SJCRH30 (cell line): ENCODE measurements at places on chromosomes 3 and 15.

- no peak overlapping the region for H3K27ac ChIP-seq
- H3K4me3 ChIP-seq = no peak overlapping the region
- H3K27me3 ChIP-seq = no peaks in the 10 kb centered on the region
- no peaks in the 10 kb centered on the region for H3K4me1 ChIP-seq
Observed at GRCh38 chr3:16550305-16550675, 36.8 kb upstream of the RFTN1 start.

DNA sequence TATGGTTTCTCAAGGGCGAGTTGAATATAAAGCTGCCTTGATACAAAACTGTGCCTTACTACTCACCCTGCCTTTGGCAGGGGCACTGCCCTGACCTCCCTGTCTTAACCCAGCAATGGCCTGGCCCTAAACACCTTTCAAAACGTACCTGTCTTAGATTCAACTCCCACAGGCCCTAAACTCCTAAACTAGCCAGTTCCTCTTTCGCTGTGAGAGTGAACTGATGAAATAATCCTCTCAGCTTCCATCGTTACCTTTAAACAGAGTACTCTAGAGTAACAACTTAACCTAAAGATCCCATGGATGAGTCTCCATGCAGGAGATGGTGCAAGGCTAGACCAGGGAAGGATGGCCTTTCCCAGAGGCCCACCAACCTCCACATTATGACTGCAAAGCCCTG lies 133.0 kb upstream of the THBS1 start:
- no peak overlapping the region for H3K4me3 ChIP-seq
- DNase-seq = no peak
- H3K4me1 ChIP-seq = no peaks in the 10 kb centered on the region
- H3K27me3 ChIP-seq = no peaks in the 10 kb centered on the region
- H3K27ac ChIP-seq = no peak overlapping the region

- no peaks in the 10 kb centered on the region for H3K4me1 ChIP-seq
- no peak overlapping the region for H3K4me3 ChIP-seq
- no peak overlapping the region for H3K27ac ChIP-seq
- H3K27me3 ChIP-seq = no peaks in the 10 kb centered on the region
- H3K36me3 ChIP-seq = no peaks in the 10 kb centered on the region
Observed at GRCh38 chr3:169172535-169172934, 491.0 kb downstream of the MECOM start.

- H3K27me3 ChIP-seq = no peaks in the 10 kb centered on the region
- H3K4me1 ChIP-seq = peaks cover 29% of the 10 kb centered on the region
- H3K4me3 ChIP-seq = no peak overlapping the region
- no peak overlapping the region for H3K27ac ChIP-seq
- no peaks in the 10 kb centered on the region for H3K36me3 ChIP-seq
Observed at GRCh38 chr3:50138266-50139200, 16.6 kb upstream of the SEMA3F start.

DNA sequence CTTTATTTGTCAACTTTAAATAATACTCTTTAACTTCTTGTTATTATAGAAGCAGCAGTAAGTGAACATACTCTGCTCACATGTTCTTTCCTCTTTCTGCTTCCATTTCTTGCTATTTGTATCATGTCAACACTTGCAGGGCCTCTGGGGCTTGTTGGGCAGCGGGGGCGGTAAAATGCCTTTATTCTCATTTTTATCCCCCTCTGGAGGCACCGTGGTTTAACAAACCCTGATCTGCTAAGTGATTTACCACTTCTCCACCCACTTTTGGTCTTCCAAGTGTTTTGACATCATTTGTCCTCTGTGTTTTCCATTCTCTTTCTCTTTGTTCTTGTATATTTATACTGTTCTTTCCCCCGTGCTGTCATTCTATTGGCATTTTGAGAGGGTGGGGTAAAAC lies 33.9 kb downstream of the SCN10A start:
- no peaks in the 10 kb centered on the region for H3K36me3 ChIP-seq
- H3K27me3 ChIP-seq = no peaks in the 10 kb centered on the region
- no peak for DNase-seq
- no peak overlapping the region for H3K4me3 ChIP-seq
- no peak overlapping the region for H3K27ac ChIP-seq
- H3K4me1 ChIP-seq = no peaks in the 10 kb centered on the region

GRCh38 chr3:94001191-94001590 lies 21.2 kb downstream of the ARL13B start:
- DNase-seq = no peak
- no peak overlapping the region for H3K4me3 ChIP-seq
- H3K36me3 ChIP-seq = peaks cover 17% of the 10 kb centered on the region; the same call in 1 of the 2 replicates
- no peak overlapping the region for H3K27ac ChIP-seq
- no peaks in the 10 kb centered on the region for H3K27me3 ChIP-seq

DNA sequence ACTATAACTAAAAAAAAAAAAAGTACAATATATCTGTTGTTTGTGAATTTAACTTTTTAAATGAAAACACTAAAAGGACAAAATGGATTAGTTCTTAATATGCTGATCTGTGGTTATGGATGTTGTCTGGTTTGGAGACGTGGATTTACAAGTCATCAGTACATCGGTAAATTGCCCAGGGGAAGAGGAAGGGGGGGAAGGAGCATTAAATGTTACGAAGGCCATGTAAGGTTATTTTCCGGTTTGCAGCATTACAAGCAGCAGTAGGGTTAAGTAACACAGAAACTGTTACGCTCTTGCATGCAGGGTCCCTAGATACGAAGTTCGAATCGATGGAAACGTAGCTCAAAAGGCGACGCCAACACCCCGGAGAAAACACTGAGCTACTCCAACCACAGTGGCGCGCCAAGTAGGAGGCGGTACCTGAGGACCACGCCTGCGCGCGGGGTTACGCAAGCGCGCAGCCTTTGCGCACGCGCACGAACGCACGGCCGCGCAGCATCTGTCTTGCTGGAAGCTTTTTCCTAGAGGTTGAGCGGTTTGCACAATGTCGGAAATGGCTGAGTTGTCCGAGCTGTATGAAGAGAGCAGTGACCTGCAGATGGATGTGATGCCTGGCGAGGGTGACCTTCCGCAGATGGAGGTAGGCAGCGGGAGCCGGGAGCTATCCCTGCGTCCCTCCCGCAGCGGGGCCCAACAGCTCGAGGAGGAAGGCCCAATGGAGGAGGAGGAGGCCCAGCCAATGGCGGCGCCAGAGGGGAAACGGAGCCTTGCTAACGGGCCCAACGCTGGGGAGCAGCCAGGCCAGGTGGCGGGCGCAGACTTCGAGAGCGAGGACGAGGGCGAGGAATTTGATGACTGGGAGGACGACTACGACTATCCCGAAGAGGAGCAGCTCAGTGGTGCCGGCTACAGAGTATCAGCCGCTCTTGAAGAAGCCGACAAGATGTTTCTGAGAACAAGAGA lies at the start of gene EID1:
Gene EID1 (plus strand): TSS at position 505 of the 966 bp plus-strand sequence. CDS start 43 bp downstream, at position 548.
- peak; percentile 88 for DNase-seq
- no peaks in the 10 kb centered on the region; the same call in 1 of the 2 replicates for H3K4me1 ChIP-seq
- no peaks in the 10 kb centered on the region for H3K27me3 ChIP-seq
- peak within 1 kb of the TSS; percentile 79 for H3K27ac ChIP-seq
- H3K36me3 ChIP-seq = no peaks in the 10 kb centered on the region

DNA sequence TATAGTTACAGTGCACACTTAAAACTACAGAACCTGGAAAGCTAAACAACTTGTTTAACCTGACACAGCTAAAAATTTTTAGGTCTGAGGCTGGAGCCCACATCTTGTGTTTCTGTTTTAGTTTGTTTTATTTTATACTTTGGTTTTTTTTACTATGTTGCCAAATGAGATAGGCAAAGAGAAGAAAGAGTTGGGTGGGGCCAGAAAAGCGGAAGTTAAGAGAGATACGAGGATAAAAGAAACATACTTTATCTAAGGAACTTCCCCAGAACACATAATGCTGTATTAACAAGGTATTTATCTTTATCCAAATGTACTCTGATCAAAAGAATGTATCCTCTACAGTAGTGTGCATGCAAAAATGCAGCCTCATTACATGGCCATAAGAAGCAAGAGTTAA lies 1145.7 kb downstream of the EPHA3 start:
- DNase-seq = no peak
- H3K27me3 ChIP-seq = no peaks in the 10 kb centered on the region
- no peaks in the 10 kb centered on the region for H3K4me1 ChIP-seq
- H3K27ac ChIP-seq = no peak overlapping the region

DNA sequence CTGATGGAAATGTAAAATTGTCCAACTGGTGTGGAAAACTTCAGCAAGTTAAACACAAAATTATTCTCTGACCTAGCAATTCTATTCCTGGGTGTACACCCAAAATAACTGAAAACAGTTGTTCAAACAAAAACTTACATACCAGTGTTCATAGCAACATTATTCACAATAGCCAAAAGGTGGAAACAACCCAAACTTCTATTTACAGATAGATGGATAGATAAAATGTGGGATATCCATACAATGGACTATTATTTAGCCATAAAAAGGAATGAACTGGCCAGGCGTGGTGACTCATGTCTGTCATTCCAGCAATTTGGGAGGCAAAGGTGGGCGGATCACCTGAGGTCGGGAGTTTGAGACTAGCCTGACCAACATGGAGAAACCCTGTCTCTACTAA lies 6.9 kb upstream of the VWA5B2 start:
- no peaks in the 10 kb centered on the region for H3K4me1 ChIP-seq
- H3K27me3 ChIP-seq = no peaks in the 10 kb centered on the region
- H3K4me3 ChIP-seq = no peak overlapping the region
- DNase-seq = no peak
- no peaks in the 10 kb centered on the region for H3K36me3 ChIP-seq
- H3K27ac ChIP-seq = no peak overlapping the region

DNA sequence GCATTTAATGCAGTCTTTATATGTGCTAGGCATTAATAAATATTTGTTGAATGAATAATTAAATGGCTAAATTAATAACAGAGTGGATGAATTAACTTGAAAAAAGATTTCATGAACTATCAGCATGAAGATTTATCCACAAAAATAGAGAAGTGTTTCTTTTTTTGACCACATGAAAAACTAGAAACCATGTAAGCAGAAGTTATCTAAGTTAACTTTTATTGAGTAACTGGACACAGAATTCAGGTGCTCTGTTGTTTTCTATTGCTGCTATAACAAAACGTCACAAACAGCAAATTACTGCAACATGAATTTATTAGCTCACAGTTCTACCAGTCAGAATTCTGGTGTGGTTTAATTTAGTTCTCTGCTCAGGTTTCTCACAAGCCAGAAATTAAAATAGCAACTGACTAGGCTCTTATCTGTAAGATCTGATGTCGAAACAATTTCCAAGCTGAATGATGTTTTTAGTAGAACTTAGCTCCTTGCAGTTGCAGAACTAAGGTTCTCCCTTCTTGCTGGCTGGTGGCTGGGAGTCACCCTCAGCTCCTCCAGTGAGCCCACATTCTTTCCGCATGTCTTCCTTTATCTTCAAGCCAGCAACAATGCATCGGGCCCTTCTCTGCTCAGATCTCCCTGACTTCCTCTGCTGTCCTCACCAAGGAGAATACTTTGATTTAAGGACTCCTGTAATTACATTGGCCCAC lies 810.2 kb upstream of the ALCAM start:
- H3K27ac ChIP-seq = no peak overlapping the region
- no peaks in the 10 kb centered on the region for H3K4me1 ChIP-seq
- DNase-seq = no peak
- no peaks in the 10 kb centered on the region for H3K36me3 ChIP-seq
- H3K27me3 ChIP-seq = no peaks in the 10 kb centered on the region
